ENCODE measurements at places on chromosomes 7 and 10. TPM values are rescaled to one million over a fixed set of nuclear protein-coding genes. Genes with fewer than 3 reads are reported as not detected.

- no peak for DNase-seq
These were observed 1.8 kb downstream of the MLXIPL start for GRCh38 chr7:73622527-73622908.

DNA sequence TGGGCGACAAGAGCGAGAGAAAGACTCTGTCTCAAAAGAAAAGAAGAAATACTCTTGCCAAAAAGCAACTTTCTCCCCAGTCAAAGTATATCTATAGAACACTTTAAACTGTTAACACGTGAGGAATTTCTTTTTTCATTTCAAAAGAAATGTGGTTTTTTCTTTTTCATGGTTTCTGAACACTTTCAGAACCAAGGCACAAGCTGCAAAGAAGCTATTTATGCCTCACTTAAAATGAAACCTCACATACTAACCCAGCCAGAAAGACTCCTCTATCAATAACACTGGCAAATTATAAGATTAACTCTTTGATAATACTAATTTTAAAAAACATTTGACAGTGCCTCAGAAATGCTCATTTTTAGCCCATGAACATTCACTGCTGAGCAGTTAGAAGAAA, 20.9 kb downstream of the TBX20 start:
- DNase-seq = no peak

- DNase-seq = no peak
These were observed 159.1 kb downstream of the GFRA1 start for GRCh38 chr10:116113721-116114501.

Gene SLC29A3
- 8.6 TPM for total RNA-seq

Gene DDIT4
- 35.2 TPM for total RNA-seq

Gene CCDC146
- 1.2 TPM for total RNA-seq

Gene TRIM50
- 21.1 TPM for total RNA-seq
